ENCODE measurements at places on chromosomes 4 and X.

GRCh38 chr4:135353008-135353407, 1151.4 kb upstream of the PABPC4L start:
- DNase-seq = no peak

DNA sequence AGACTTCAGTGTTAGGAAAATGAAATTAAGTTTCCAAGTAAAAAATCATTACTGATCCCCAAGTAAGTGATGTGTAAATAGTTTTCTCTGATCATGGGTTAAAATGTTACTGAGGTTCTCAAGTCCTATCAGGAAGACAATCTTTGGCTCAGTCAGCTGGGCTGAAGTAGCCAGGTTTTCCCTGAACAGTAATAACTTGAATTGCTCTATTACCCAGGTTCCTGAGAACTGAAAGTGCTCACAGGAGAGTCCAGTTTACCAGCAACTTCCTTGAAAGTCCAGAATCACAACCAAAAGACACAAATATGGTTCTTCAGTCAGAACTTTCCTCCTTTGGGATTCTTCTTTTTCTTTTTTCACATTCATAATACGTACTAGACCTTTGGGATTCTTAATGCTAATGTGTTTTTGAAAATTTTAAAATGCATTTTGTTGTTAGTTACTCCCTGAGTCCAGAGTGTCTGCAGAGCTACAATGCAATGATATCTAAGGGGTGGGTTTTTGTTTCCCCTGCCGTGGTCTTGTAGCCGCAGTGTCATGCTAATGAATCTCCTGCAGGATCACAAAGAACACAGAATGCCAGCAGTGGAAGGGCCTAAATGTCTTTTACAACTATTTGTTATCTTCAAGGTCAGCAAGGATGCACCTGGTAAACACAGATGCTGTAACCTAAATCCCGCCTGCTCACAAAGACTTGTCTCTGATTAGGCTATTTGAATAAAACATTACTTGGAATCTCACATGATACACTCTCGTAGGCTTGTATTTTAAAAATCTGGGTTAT, 439.8 kb upstream of the NR3C2 start:
- no peak for DNase-seq

- no peak for DNase-seq
Observed at GRCh38 chrX:101429934-101430333, 21.9 kb downstream of the HNRNPH2 start.

- DNase-seq = no peak
Observed at GRCh38 chr4:38898245-38898644, 30.6 kb downstream of the FAM114A1 start.

GRCh38 chrX:110989447-110989846, 106.5 kb upstream of the PAK3 start:
- DNase-seq = no peak
